ENCODE measurements at places on chromosomes 16 and 17.

GRCh38 chr16:66964049-66964448, 3.0 kb downstream of the CES3 start:
- DNase-seq = no peak

DNA sequence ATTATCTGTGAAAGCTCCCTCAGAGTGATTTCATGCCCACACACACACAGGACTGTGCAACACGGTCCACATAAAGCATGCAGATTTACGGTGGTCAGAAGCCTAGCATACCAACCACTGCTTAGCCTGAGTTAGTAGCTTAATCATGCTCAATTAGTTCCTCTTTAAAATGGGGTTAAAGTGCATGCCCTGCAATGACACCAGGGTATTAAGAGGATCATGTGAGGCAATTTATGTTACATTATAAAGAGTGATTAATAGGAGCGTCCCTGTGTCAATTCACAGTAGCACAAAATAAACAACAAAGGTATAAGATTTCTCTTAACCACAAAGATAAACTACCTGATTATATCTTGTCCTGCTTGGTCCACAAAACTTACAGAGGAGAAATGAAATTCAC, 39.8 kb downstream of the C17orf67 start:
- no peak for DNase-seq

DNA sequence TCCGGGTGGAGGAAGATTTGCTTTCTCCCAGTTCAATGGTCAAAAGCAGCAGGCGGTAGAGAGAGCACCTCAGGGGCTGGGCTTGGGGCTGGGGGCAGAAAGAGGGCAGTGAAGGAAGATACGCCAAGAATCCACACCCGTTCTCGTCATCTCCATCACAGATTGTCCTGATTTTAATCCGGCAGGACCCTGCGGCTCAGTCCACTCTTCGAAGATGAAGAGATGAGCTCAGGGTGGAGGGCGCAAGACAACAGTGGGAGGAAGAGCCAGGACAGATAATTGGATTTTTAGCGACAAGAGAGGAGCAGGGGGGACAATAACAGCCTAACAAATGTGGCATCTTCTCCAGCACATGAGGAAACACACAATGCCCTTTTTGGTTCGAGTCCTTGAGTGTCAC, 165.9 kb downstream of the SDK2 start:
- no peak for DNase-seq

DNA sequence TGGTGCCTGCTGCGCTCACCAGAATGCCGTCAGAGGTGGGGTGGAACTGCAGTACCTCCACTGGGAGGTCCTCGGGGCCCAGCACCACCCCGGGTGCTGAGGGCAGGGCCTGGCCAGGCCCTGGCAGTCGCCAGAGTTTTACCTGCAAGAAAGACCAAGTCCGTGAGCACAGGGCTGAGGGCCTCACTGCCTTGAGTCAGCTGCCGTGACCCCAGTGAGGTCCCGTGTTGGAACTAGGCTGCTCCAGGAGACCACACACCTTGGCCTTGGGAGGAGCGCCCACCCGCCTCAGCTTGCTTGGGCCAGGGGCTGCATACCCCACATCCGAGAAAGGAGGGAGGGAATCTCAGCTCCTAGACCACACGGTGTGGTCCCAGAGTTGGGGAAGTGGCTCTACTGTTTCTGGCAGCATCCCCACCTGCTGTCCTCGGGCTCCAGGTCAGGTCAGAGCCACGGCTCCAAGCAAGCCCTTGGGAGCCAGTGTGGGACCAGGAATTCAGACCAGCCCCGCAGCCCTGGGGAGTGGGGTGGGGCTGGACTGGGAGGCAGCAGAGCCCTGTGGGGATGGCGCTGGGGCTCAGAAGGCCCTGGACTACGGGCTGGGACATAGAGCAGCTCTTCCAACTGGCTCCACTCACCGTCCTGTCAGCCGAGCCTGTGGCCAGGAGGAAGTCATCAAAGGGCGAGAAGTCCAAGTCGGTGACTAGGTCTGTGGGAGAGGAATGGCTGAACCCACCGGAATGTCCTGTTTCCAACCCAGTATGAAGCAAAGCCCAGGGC, 8.7 kb downstream of the CORO7 start:
- no peak for DNase-seq

DNA sequence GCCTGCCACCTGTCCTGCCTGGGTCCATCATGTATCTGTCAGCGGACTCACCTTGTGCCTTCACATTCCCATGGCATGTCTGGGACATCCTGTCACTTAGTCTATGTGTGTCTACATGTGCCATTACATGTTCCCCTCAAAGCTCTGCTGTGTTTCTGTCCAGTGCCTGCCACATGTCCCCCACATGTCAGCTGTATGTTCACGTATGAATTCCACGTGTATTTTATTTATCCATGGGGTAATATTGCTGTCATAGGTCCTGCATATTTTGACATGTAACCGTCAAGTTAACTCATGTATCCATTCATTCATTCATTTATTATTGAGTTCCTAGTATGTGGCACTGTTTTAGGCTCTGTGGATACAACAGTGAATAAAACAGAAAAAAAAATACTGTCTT, 20.8 kb downstream of the TMEM92 start:
- DNase-seq = no peak

DNA sequence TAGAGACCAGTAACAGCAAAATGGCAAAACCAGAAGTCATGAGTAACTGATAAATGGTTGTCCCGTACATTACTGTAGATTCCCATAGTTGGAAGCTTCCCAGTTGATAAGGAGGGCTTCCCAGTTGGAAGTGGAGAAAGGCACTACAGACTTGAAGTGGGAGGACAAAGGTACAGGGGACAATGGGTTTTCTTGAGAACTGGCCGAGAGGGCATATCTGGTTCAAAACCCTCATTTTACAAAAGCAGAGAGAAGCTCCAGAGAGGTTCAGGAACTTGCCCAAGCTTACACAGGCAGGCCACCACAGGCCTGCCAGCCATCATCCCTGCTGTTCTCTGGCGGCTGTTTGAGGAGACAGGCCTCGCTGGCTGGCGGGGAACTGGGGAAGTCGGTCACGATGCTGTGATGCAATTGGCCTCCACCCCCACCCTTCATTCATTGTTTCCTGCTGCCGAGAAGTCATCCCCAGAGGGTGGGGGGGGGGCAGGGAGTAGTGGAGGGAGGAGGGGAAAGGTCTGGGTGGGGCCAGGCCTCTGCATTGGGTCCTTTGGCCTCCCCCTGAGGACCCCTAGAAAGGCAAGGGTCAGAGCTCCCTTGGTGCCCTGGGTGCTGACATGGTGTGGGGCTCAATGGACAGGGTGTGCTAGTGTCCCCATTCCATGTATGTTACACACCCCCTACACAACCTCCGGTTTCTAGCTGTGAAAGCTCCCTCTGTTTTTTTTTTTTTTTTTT, 3.0 kb downstream of the UBALD2 start:
- no peak for DNase-seq

DNA sequence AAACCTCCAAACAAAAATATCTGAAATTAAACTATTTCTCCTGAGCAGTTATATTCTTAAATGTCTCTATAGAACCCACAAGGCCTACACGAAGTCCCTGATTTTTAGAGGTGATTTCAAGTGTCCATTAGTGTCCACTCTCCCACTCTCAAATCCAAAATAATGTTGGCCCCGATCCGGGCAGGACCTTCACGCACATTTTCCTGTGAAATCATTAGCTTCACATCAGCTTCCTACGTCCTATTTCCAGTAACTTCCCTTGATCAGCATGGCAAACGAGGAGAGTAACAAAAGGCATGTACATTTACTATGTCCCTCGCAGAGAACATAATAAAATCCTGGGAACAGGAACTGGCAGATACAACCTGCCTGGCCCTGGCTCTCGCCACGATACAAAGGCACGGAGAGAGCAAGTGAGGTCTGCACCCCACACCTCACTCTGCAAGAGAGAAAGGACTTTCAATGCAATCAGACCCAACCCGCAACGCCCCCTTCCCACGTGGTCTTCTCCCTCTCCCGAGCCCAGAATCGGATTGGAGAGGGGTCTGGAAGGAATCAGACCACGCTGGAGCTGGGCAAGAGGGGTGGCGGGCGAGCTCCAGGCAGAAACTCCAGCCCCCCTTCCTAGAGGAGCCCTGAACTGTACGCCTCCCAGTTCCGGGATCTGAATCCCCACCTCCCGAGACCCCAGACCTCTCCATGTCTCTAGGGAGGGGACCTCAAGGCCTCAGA, 17.5 kb upstream of the C17orf78 start:
- DNase-seq = peak; percentile 79

GRCh38 chr16:19168371-19169081, 486 bp downstream of the SYT17 start:
- no peak for DNase-seq

GRCh38 chr17:59425085-59425931, 93.9 kb downstream of the YPEL2 start:
- no peak for DNase-seq

DNA sequence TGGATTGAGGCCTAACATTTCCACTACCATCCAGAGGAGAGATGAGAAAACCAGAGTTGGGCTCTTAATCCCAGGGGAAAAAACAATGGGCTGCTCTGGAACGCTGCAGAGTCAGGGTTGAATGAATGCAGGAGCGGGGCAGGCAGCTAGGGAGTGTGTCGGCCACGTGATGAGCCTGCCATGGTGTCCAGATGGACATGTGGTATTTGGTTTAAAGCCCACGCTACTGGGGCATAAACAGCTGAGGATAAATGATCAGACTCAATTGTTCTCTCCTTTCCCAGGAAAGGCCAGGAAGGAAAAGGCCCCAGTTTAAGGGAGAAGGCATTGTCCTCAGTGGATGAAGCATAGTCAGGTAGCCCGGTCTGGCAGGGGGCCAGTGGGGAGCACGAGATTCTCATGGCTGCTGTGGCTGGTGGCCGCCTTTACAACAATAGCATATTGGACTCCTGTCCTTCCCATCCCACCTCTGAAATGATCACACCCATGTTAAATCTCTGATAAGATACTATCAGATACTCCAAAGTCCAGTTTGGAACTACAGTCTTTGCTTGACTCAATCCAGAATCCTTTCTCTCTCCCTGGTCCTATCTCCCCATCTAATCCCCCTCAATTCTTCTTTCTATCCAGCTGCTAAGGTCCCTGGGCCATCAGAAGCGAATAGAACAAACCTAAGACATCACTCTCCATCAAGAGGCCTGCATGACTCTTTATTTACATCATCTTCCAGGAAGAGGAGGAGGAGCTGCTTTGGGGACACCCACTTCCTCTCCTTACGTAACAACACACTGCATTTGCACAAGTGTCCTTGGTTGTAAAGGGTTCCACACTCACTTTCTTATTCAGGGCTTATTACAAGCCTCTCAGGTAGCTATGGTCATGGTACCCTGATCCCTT, 20.4 kb downstream of the CA4 start:
- no peak for DNase-seq

DNA sequence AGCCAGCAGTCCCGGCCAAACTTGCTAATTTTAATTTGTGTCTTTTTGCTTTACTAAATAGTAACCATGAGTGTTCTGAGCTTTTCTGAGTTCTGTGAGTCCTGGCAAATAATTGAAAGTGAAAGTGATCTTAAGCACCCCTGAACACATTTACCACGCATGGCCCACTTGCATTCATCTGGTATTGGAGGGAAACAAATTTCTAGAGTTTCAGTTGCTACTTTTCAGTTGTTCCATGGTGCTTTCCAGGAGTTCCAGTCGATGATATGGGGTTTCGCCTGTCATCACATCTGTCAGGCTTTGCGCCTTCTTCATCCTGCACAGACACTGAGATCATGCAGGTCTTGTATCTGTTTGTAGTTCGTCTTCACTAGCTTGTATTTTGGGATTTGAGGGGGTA, 44.1 kb downstream of the CRLF3 start:
- DNase-seq = no peak

GRCh38 chr16:23999663-24000062, 163.9 kb downstream of the PRKCB start:
- DNase-seq = no peak

DNA sequence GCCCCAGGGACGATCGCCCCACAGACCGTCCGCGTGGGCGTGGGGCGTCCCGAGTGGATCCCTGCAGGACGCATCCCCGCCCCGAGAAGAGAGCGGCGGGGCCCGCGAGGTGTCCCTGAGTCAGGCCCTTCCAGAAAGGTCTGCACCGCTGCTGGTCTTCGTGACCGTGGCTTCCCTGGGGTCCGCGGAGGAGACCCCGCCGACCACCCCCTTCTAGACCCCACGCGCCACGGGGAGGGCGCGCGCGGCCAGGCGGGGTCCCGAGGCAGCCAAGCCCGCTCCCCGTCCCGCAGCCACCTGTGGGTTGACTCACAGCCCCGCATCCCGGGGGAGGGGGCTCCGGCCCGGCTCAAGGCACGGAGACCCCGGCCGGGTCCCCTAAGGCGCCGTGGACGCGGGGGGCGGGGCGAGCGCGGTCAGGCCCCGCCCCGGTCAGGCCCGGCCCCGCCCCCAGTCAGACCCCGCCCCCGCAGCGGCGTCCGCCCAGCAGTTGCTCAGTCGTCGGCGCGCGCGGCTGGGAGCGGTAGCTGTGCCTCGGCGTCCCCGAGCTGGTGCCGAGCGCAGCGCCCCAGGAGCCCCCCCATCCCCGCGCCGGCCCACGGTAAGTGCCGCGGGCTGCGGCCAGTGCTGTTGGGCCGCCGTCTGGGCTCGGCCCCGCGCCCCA, at the start of gene BAIAP3:
TSS of gene BAIAP3 (plus strand) at position 497 of the 664 bp plus-strand sequence. CDS start 4,905 bp downstream, outside the sequence.
- no peak for DNase-seq

DNA sequence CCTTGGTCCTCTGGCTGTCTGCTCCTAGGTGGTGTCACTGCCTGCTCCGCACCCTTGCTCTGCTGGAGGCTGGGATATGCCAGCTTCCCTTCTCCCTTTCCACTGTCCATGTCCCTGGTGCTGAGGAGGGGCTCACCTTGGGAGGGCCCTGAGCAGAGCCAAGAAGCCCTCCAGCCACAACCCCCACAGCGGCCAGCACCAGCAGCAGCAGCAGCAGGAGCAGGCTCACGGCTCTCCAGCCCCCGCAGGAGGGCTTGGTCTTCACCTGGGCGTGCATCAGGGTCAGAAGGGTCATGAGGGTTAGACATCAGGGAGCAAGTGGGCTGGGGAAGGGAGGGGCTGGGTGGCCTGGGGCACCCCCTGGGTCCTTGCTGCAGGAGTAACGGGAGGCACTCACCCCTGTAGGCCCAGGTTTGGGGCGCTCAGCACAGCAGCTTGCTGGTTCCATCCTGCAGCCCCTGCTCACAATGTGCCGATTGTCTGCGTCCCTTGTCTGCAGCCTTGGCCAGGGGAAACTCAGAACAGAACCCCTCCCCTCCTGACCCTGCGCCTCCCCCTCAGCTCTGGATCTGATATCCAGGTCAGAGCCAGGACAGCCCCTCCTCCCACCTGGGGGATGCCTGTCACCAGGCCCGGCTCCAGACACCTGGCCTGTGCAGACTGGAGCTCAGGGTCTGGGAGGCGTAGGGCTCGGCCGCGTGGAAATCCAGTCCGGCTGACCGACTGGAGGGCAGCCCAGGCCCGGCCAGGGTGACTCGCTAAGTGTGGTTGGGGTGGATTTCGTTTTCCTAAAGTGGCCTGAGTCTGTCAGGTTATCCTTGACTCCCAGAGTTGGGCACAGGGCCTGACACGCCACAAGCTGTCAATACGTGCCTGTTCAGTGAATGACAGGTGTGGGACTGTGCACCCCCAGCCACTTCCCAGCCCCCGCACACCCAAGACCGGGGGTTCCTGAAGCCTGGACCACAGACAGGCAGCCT, at the start of gene BRICD5:
TSS of gene BRICD5 (minus strand) at position 478 of the 980 bp plus-strand sequence. CDS start at position 448, 30 bp downstream.
- no peak for DNase-seq

DNA sequence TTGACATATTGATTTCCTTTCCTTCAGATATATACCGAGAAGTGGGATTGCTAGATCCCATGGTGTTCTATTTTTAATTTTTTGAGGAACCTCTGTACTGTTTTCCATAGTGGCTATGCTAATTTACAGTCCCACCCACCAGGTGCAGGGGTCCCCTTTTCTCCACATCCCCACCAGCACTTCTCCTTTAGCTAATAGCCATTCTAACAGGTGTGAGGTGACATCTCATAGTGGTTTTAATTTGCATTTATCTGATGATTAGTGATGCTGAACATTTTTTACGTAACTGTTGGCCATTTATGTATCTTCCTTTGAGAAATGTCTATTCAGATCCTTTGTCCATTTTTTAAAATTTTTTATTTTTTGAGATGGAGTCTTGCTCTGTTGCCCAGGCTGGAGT, 93.9 kb downstream of the SDR42E1 start:
- DNase-seq = no peak
